ENCODE measurements at places on chromosomes 7 and 10.

GRCh38 chr10:67666416-67667034 lies 29.5 kb downstream of the CTNNA3 start:
- DNase-seq = peak; percentile 3

GRCh38 chr7:46649876-46650275 lies 728.8 kb upstream of the IGFBP3 start:
- DNase-seq = no peak

DNA sequence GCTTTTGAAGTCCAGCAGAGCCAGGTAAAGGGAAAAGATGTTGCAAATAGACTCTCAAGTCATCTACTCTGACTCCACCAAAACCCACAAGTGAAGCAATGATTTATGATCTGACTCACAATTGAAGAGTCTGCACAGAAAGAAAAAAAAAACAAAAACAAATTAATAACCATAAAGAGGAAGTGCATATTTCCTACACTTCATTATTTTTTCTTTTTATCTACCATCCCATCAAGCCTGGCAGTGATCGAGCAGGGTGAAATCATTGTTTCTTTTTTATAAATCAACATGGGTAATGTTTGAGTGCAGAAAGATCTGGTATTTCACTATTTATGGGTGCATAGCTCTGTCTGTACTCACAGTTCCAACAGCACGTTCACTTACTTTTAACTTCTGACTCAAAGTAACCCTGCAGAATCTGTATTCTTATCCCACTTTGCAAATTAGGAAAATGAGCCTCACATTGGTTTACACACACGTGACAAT lies 829.0 kb downstream of the TNS3 start:
- no peak for DNase-seq

DNA sequence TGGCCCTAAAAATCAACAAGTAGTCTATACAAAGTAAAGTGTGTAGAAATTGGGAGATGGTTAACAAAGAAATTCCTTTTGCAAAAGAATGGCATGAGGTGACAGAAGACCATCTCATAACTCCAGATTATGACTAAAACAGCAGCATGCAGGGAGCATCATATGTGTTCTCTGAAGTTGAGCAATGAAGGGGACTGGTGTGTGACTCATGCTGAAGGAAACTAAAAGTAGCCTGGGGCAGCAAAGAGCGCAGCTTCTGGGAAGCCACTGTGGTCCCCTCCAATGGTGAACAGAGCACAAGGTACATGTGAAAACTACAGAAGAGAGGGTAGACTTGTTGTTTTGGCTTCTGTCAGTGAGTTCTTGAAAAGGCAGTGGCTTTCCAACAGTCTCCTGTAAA lies 133.4 kb downstream of the MACC1 start:
- no peak for DNase-seq

- no peak for DNase-seq
These were observed 139.8 kb upstream of the TNS3 start for GRCh38 chr7:47721670-47722069.

DNA sequence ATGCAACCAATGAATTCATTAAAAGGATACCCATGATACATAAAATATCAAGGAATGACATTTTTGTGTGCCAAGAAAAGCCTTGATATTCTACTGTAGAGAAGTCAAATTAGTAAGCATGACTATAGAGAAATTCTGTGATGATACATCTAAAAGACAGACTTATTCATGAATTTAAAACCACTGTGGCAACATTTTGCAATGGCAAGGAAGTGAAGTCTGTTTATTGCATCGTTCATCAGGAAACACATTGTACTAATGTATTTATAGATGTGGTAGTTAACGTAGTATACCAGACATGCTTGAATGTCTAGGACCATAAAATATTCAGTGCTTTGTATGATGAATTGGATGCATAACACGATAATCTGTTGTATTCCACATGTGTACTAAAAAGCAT lies 9.3 kb upstream of the CLEC5A start:
- peak; percentile 14 for DNase-seq

- DNase-seq = no peak
These were observed 116.6 kb downstream of the NKX6-2 start for GRCh38 chr10:132669208-132669861.

- DNase-seq = no peak
These were observed 346.8 kb upstream of the NFE2L3 start for GRCh38 chr7:25805027-25805687.

DNA sequence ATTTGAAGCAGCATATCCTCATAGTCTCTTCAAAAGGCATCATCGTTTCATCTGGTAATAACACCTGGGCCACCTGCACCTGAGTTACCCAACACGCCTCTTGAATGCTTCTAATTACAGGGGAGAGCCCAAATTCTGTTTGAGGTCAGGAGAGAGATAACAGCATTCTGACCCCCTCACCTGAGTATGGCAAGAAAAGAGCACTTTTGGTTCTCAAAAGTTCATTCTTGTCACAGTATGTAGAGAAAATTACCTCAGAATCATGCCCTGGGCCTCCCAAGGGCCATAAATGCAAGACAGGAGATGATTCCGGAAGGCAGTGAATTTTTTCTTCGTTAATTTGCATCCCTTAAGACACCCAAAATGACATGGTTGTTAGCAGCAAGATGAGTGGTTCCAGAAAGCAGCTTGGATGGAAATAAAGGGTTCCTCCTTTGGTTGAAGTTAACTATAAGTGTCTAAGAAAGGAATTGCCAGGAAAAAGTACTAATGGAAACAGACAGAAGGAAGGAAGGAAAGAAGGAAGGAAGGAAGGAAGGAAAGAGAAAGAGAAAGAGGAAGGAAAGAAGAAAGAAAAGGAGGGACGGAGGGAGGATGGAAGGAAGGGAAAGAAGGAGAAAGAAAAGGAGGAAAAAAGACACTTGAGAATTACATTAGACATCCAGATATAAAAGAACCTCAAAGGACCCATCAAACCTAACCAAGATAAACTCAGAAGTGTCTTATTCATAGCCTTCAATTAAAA lies 228.4 kb upstream of the RHOBTB1 start:
- DNase-seq = no peak

- no peak for DNase-seq
These were observed 84.0 kb downstream of the HIPK2 start for GRCh38 chr7:139693651-139694388.

DNA sequence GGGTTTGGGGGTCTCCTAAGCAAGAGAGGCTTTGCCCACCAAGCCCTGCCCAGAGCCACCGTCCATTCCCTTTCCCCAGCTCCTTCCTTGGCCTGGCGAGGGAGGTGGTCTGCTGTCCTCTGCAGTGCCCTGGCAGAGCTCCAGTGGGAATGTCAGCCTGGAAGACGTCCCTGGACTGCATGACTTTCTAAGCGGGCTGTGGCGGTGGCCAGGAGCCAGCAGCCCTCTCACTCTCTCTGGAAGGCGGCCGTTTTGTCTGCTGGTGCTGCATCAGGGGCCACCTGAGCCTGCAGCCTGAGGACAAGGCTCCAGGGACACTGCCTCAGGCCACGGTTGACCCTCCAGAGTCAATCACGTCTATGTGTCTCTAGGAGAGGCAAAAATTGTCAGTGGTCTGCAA lies 271.0 kb downstream of the SKAP2 start:
- DNase-seq = no peak

DNA sequence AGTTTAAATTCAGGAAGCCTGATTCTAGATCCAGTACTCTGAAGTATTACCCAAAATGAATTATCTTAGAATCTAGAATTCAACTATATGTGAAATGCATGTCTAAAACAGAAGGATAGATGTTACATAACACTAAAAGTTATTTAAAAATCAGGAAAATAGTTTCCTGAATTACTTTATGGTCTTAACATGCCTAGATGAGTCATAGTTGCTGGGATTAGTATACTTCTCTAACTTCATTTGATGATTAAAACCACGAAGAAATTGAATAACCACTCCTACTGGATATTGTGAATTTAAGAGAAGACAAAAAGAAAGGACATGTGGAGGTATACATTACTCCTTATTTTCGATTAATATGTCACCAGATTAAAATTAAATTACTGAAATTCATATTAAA lies 65.5 kb downstream of the ATAD1 start:
- DNase-seq = no peak

GRCh38 chr7:27615420-27616185 lies 47.1 kb downstream of the HIBADH start:
- no peak for DNase-seq

DNA sequence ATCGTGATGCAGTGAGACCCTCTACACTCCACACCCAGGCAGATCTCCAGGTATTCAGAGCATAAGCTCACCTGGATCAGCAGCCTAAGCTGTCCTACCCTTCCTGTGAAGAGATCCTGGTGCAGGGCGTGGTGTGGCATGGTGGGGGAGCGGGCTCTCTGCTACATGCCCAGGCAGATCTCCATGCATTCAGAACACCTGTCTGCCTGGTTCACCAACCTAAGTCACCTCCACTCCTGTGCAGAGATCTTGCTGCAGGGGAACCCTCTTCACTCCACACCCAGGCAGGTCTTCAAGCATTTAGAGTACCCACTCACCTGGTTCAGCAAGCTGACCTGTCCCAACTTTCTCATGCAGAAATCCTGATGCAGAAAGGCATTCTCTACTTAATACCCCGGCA lies 394.4 kb upstream of the SEMA3A start:
- DNase-seq = no peak

DNA sequence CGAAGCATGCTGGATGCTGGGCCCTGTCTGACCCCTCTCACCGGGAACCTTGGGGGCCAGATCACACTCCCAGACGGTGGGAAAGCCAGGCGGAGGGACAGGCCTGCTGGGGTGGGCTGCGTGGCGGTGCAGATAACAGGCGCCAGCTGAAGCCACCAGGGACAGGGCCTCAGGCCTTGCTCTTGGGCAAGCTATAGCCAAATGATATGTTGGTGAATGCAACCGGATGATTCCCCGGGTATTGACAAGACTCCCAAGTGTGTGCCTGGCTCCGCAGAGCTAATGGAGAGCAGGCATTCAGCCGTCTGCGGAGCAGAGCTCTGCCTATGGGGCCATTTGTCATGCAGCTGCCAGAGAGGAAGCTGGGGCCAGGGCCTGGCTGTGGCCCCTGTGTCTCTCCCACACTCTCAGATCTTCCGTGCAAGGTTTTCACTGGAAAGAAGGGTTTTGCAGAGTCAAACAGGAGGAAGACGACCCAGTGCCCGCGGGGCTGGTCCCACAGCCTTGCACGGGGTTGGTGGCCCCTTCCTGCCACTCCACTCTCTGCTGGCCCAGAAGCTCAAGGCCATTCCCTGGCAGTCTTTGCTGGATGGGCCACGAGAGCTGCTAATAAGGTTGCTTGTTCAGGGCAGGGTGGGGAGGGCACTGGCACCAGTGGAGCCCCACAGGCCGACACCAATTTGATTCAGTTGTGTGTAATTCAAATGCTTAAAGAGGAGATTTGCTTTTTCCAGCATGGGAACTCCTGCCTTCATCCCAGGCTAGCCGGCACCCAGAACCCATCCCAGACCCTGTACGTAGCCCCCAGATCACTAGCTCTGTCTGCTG lies 91.8 kb downstream of the PRKAG2 start:
- no peak for DNase-seq

DNA sequence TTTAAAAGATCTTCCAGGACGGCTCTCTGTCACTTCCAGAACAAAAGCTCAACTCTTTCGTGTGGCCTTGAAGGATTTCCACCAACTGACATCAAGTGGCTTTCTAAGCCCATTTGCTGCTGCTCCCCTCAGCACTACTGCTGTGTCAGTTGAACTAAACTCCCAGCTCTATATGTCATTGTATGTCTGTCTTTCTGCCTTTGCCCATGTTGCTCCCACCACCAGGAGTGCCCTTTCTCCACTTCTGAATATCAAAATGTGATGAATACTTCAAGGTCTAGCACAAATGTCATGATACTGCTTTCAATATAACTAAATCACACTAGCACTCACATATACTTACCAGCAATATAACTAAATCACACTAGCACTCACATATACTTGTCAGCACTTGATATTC lies 138.3 kb downstream of the ATXN7L1 start:
- no peak for DNase-seq

DNA sequence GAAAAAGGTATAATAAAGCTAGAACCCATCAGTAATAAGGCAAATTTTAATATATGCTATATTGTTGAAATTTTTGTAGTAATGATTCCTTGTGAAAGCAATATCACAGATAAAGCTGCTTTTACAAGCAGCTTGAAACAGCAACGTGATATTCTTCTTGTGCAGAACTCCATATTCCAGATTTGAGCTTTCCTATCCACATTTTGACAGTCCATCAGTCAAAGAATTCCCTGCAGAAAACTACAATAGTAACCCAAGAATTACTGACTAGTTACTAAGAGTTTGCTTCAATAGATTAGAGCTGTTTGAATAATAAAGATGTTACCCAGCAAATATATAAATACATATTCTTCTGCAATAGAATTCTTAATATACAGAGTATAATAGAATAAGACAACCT lies 291.2 kb downstream of the KCND2 start:
- no peak for DNase-seq

- DNase-seq = no peak
These were observed 55.0 kb downstream of the COL13A1 start for GRCh38 chr10:69856601-69857166.

GRCh38 chr10:22258471-22258870 lies 40.7 kb upstream of the EBLN1 start:
- no peak for DNase-seq

DNA sequence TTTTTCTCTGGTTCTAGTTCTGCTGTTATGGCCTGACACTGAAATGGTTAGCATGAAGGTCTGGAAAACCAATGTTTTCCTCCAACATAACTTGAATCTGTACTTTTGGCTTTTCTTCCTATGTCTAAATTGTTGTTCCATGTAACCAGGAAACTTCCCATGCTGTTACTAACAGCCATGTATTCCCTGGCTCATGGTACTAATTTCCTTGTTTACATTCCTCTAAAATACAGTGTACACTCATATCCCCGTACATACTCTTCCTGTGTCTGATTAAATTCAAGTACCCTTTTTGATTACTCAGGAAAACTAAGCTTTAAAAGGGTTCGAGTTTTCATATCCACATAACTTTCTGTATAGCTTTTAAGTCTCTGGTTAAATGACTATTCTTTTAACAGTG lies 12.3 kb upstream of the ACSM6 start:
- DNase-seq = no peak

GRCh38 chr10:49831352-49832035 lies 69.4 kb upstream of the OGDHL start:
- no peak for DNase-seq

GRCh38 chr10:49400365-49400764 lies 4.5 kb upstream of the DRGX start:
- DNase-seq = no peak

- no peak for DNase-seq
These were observed 36.7 kb downstream of the FAM107B start for GRCh38 chr10:14737808-14738545.

DNA sequence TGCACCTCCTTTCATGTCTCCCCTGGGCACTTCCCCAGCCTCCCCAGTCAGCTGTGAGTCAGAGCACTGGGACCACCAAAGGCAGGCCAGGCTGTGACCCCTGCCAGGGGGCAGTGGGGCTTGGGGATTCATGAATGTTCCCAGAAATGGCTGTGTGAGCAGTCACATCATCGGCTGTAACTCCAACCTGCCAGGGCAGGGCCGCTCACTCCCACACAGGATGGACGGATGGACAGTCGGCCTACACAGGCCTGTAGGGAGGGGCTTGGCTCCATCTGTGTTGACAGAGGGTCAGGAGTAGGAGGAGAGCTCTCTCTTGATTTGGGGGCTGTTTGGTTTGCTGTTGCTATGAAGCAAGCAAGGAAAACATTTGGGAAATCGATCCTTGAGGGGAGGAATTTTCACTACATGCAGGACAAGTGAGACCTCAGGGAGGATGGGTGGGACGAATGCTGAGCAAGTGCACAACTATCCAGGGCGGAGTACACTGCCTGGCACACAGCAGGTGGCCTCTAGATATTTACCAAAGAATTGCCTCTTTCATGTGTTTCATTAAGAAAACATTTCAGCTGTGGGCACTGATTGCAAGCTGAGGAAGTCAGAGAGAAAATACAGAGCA lies 2.9 kb upstream of the IGFBP1 start:
- DNase-seq = no peak

GRCh38 chr10:76341740-76342139 lies 910.3 kb downstream of the LRMDA start:
- DNase-seq = no peak
